Omental fat pad (tissue), 4 donors: ENCODE measurements at places on chromosomes 7 and 10.

GRCh38 chr10:1708746-1709145, 28.6 kb downstream of the ADARB2 start:
- no peak for DNase-seq

DNA sequence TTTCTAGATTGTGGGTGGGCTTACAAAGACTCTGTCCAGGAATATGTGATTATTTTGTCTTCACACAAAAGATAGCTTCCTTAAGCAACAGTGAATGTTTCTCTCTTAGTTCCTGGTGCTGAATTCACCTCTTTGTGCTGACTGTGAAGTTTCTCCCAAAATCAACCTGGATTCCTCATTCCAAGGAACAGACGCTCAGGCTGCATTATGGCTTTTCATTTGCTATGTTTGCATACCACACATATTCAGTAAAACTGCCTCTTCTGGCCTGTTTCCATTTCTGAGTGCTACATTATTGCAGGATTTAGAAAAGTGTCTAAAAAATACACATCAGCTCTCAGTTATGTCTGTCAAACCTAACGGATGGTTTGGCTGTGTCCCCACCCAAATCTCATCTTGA, 21.5 kb downstream of the MACROH2A2 start:
- DNase-seq, result no peak

- no peak for DNase-seq
Measured at GRCh38 chr10:114289096-114289436, 50.0 kb downstream of the VWA2 start.

DNA sequence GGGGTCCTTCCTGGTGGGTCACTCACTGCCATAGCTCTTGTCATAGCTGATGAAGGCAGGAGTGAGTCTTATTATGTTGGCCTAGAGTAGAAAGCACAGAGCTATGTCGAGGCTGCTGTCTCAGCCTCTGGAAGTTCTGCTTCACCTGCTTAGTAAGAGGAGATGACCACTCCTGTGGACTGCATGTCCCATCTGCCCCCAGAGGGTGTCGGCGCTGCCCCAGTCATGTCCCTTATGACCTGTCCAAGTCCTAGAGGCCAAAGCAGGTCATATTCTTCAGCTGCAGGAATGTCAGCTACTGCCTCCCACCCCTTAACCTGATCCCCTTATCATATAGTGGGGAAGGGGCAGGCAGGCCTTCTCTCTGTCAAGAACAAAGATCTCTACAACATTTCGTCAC, 72.4 kb upstream of the AGK start:
- DNase-seq, result no peak

- no peak for DNase-seq
Measured at GRCh38 chr7:32039000-32039756, 31.0 kb downstream of the PDE1C start.

DNA sequence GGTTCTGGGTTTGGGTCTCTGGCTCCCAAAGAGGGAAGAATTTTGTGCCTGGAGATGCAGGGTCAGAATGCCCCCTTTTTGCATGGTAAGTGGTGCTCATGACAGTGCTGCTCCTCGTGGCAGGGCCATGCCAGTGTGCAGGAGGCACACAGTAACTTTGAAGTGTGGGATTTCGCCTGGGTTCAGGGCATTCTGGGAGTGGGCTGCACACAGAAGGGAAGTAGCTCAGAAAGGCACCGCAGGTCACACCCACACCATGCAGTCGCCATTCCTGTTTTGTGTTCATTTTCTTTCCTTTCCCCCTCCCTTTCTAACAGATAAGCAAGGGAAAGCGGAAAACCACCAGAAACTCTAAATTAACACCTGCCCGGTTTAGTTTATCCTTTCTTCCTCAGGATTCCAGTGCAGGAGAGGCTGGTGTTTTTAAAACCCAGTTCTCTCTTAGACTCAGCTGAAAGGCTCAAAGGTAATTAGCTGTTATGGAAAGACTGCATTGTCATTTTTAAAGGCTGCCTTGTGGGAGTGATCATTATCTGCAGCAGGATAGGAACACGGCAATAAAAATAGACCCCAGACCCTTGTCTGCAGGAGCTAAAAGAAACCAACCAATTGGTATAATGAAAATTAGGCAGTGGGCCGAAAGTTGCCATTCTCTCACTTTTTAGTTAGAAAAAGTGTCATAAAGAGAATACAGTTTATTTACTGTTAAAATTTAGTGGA, 50.2 kb downstream of the EEPD1 start:
- no peak for DNase-seq

- no peak for DNase-seq
Measured at GRCh38 chr7:123329988-123330643, 130.3 kb upstream of the SLC13A1 start.

DNA sequence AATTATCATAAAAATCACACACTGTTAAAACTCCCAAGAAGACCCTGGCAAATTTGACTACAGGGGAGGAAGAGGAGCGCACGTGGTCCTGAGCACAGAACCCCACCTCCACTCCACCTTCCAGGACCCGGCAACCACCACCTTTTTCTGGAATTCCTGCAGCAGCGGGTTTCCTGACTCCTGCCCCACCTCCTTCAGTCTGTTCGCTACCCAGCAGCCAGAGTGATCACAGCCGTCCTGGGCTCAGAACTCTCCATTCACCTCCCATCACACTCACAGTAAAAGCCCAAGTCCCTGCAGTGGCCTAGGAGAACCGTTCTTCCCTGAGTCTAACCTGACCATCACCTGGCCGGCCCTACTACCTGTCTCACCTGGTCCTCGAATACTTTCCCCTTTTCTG, 107.4 kb upstream of the FAM204A start:
- DNase-seq, result no peak

DNA sequence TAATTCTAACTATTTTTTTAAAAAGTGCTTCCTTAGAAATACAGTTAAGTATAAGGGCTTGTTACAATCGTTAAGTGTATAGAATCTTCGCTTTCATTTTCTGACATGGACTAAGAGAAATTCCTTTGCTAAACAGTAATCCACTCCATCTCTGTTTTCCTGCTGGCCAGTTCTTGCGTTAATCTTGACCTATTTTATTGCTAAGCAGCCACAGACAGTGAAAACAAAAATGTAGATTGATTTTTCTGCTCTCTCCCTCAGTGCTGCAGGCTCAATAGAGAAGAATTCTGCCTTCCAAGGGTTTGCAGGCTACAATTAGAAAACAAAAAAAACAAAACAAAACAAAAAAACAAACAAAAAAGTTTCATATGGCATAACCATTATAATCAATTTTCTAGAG, 310.4 kb upstream of the ADARB2 start:
- no peak for DNase-seq

GRCh38 chr7:77528368-77528767, 8.7 kb upstream of the PTPN12 start:
- DNase-seq, result no peak

DNA sequence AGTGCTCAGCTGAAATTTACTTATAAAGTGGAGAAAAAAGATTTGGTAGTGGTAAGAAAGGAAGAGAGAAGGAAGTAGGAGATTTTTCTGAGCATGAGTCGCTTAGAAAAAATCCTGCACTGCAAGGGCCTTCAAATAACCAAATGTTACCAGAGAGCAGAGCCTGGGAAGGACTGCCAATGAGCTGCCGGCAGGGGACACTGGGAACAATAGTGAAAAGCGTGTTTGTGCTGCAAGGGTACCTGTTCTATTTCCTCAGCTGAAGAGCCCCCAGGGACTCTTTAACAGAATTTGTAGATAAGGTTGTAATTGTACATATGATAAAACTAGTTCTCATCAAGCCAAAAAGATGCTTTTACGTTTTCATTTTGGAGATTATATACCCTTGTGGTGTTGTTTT, 696.3 kb upstream of the C7orf33 start:
- no peak for DNase-seq

GRCh38 chr10:84668186-84668763, 339.9 kb downstream of the CCSER2 start:
- no peak for DNase-seq

DNA sequence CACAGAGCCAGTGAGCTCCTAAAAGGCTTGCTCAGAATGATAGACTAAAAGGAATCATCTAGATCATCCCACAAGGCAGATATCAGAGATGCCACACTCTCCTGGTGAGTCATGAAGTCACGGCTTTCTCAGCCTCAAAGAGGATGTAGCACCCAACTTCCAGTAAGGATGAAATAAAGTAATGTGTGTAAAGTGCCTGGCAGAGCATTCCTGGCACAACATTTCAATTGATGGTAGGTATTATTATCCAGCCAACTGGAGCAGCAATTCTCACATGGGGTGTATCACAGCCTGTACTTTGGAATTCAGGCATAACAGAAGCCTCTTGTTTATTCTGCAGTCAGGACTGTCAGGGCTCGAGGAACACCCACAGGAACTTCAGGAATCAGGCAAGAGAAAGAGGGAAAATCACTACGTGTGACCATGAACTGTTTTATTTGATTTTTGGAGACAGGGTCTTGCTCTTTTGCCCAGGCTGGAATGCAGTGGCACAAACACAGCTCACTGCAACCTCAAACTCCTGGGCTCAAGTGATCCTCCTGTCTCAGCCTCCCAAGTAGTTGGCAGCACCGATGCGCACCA, 5.3 kb upstream of the NAT16 start:
- DNase-seq, result no peak

DNA sequence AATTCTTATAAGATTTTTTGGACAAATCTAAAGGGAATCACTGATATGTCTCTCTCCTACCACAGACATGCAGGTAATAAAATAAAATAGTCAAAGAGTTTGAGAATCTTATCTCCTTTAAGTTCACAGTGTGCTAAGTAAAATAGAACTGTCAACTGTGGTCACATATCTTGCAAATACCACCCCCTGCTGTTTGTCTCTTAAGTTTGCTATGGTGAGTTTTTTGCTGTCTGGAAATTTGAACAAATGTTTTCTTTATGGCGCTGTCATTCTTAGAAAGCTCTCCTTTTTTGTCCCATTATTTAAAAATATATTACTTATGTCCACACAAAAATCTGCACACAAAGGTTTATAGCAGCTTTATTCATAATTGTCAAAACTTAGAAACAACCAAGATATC, 19.6 kb downstream of the GIMAP5 start:
- no peak for DNase-seq

- no peak for DNase-seq
Measured at GRCh38 chr10:42646214-42646613, 7.8 kb upstream of the ZNF33B start.

DNA sequence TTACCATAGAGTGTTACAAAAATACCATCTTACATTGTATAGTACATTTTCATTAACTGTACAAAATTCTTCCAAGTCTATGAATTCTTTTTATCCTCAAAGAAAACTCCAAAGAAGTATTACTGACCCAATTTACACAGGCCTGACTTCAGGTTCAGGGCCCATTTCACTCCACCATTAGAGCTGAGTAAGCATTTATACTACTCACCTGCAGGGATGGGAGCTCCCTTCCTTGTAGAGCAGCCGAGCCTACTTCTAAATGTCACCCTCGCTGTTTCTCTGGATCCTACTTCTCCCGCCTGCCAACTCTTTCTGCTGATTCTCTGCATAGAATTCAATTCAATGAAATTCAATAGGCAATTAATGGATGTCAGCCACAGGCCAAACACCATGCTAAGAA, 56.0 kb downstream of the CCDC71L start:
- DNase-seq, result no peak

GRCh38 chr7:80089366-80089765, 45.3 kb upstream of the GNAI1 start:
- DNase-seq, result no peak

GRCh38 chr10:44914891-44915290, 3.8 kb downstream of the TMEM72 start:
- DNase-seq, result no peak

GRCh38 chr10:49758249-49758930, 3.7 kb downstream of the OGDHL start:
- DNase-seq, result no peak

DNA sequence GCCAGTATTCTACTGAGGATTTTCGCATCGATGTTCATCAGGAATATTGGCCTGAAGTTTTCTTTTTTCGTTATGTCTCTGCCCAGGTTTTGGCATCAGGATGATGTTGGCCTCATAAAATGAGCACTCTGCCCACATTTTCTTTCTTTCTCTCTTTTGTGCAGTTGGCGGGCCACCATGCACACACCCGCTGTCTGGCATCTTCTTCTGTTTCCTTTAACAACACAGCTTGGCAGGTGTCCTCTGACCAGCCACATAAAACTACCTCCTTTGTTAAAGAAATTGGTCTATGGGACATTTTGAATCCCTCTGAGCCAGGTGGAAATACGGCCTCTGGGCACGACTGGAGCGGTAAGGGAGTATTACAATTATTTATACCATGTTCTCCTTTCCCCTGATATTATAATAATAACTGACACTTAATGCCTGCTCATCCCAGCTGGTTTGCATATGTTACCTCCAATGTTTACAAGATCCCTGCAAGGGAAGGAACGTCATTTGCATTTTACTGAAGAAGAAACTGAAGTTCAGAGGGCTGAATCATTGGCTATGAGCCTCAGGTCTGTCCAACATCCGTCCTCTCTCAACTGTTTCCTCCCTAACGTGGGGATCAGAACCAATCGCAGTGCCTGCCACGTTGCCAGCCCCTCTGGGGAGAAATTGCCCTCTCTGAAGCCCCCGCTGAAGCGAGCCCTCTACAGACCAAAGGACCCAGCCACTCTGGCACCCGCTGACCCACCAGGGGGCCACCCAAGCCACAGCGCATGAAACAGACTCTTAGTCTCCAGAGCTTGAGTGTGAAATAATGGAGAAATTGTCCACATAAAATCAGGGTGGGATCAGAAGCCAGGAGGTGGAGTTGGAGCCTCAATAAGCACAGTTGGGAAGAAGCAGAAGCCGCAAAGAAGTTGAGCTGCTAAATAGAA, 125.0 kb upstream of the FOXK1 start:
- no peak for DNase-seq

GRCh38 chr7:130242198-130243014, 24.3 kb upstream of the CPA2 start:
- DNase-seq, result no peak

GRCh38 chr10:78042058-78042751, 8.5 kb downstream of the RPS24 start:
- DNase-seq, result no peak

DNA sequence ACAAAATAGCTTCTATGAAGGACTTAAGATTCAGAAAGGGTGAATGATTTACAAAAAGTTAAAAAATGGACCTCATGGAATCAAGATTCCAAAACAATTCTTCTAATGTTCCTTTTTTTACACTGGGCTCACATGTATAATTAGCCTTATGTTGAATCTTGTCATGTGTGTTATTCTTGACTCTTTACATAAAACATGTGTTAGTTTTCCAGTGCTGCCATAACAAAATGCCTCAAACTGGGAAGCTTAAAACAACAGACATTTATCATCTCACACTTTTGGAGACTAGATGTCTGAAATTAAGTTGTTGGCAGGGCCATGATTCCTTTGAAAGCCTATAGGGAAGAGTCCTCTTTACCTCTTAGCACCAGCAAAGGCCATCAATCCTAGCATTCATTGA, 192.5 kb upstream of the SORCS1 start:
- no peak for DNase-seq

DNA sequence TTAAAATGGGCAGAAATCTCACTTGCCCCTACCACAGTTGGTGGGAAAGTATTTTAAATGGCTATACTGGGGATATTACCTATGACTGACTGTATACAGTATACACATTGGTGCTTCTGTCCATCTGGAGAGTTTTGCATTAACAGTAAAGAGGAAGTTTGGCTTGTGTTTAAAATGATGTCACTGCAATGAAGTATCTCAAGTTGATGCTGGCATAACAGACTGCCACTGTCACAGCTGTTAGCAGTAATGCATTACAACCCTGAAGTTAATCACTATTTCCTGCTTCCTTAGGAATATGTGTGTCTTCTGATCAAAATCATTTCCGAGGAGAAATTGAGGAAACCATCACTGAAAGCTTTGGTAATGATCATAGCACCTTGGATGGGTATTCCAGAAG, 1.9 kb downstream of the DKK1 start:
- DNase-seq, result no peak
